ENCODE measurements at places on chromosomes 1 and 21.

- no peak for DNase-seq
These were observed 20.0 kb downstream of the CEP170 start for GRCh38 chr1:243234978-243235647.

GRCh38 chr1:21262293-21263051, 27.8 kb downstream of the ECE1 start:
- DNase-seq: no peak

DNA sequence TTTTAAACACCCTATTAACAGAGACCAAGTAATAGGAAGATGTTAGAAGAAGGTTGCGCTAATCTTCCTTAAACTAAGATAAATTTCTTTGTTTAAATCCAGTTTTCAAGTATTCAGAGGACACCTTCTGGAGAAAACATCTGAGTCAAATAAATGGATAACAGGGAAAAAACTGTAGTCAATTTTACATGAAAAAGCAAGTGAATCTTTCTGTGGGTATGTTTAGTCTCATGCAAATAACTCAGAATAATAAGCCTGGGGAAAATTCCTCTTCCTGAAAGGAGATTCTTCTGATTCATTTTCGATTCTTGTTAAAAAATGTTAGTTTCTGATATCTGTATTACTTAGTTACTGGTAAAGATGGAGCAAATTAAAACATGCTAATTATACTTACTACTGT, 145.5 kb downstream of the CTH start:
- no peak for DNase-seq

DNA sequence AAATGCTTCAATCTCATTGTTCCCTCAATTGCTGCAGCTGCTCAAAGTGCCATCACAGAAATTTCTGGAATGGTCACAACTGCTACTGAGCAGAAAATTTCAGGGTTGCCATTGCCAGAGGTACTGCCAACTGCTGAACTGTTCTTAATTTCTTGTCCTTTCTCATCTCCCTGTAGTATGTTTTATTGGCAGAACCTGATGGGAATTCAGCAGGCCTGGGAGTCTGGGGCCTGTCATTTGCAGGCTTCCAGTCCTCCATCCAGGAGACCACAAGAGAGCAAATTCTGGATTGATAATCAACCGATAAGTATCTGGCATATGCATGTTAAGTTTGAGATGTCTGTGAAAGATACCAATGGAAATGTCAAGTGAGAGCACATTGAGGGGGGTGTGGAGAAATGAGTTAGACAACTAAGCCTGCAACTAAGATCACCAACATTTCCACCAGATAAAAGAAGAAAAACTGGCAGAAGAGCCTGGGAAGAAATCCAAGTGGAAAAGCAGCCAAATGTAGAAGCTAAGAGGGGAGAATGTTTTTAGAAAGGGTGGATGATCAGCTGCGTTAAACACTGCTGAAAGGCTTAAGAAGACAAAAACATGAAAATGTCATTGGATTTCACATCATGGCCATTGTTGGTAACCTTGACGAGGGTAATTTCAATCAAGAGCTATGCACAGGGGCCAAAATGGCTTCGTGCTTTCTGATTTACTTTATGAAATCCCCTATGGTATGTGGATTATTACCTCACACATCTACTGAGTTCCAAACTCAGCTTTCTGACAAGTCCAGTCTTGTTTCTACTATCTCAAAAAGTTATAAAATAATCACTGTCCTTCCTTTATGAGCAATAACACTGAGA, 648.1 kb downstream of the PLPP3 start:
- no peak for DNase-seq

DNA sequence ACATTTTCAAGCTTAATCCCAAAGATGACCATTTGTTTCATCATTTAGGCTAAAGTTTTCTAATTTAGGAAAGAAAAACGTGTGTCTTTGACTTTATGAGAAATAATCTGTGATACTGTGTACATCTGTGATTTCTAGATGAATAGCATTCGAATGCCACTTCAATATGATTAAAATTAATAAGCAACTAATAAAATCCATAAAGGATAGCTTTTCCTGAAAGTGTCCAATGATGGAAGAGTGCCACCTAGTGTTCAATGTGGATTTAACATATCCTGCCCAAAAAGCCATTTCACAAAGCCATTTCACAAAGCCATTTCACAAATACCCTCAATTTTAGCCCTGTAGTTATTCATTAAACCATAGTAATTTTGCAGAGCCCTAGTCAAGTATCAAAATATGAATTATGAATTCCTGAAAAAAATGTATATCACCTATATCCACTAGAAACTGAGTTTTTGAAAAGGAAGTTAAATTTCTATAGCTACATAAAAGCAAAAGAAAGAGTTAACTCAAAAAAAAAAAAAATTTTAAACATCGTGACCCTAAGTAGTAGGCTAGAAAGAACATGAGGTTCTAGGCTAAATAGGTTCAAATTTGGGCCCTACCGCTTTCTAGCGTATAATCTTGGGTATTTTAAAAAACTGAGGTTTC, 19.1 kb downstream of the NME7 start:
- DNase-seq: peak; percentile 69

DNA sequence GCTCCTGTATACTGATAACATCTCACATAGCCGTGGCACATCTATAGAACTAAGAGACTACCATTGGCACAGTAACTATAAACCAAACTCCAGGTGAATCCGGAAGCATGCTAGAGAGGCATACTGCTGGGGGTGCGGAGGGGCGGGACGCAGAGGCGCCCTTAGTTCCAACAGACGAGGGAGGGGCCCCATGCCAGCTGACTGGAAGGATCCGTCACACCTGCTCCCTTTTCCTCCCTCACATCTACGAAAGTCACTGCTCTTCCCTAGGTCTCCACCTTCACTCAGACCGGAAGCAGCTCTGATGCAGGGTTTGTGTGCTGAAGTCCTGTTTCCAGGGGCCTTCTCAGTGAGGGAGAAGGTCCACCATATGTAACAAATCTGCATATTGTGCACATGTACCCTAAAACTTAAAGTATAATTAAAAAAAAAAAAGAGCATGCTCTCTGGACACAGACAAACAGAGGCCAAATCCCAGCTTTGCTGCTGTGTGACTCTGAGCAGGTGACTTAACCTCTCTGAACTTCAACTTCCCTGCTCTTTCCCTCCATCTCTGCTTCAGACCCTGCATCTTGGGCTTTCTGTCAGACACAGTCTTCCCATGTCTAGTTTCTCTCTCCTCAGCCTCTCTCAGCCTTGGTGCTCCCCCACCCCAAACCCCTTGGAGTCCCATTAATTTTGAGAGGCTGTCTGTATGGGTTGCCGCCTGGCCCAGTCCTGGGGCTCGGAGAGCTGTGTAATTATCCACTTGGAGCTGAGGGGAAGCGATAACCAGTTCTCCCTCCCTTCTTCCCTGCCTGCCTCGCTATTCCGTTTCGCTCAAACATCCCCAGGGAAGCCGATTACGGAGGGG, 7.8 kb upstream of the GJB5 start:
- DNase-seq: no peak

DNA sequence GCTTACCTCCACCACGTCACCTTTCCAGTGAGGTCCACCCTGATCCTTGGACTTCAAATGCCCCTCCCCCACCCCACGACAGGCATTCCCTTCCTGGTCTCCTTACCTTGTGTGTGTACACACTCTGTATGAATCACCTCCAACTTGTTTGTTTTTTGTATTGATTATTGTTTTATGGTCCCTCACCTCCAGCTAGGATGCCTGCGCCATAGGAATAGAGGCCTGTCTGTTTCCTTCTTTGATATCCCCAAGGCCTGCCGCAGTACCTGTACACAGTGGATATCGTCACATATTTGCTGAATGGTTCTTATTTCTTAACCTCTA, 219.6 kb upstream of the POU3F1 start:
- DNase-seq: no peak

DNA sequence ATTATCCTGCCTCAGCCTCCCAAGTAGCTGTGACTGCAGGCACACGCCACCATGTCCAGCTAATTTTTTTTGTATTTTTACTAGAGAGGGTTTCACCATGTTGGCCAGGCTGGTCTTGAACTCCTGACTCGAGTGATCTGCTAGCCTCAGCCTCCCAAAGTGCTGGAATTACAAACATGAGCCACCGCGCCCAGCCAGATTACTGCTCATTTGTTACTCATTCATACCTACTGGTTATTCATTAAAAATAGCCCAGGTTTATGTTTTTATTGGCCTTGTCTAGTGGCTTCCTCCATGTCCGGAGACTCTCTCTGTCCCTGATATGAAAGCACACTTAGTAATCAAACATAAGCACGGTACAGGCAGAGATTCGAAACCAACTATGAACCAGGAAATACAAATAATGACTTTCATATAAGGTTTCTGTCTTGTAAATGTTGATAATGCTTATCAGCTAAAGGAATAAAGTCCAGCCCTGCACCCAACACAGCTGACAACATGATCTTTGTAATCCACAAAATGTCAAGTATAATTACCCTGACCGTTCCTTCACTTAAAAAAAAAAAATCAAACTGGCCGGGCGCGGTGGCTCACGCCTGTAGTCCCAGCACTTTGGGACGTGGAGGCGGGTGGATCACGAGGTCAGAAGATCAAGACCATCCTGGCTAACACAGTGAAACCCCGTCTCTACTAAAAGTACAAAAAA, 50.4 kb upstream of the CXADR start:
- no peak for DNase-seq

DNA sequence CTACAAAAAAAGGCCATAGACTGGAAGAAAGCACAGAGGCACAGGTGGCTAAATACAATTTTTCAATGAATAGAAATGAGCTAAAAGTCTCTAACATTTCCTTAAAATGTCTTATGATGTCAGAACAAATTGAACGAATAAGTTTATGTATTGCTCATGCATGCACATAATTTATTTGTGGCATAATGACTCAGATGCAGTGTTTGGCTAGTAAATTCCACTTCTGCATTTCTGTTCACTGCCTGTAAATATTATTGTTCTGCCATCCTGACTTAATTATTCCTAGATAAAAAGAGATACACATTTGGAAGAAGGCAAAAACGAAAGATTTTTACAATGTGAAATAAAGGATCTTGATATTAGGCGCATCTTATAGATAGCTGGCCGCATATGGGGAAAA, 26.6 kb upstream of the EXO1 start:
- no peak for DNase-seq

- no peak for DNase-seq
These were observed 1.2 kb upstream of the IFFO2 start for GRCh38 chr1:18957532-18958300.

GRCh38 chr1:158272681-158273080, 17.0 kb upstream of the CD1C start:
- DNase-seq: no peak

DNA sequence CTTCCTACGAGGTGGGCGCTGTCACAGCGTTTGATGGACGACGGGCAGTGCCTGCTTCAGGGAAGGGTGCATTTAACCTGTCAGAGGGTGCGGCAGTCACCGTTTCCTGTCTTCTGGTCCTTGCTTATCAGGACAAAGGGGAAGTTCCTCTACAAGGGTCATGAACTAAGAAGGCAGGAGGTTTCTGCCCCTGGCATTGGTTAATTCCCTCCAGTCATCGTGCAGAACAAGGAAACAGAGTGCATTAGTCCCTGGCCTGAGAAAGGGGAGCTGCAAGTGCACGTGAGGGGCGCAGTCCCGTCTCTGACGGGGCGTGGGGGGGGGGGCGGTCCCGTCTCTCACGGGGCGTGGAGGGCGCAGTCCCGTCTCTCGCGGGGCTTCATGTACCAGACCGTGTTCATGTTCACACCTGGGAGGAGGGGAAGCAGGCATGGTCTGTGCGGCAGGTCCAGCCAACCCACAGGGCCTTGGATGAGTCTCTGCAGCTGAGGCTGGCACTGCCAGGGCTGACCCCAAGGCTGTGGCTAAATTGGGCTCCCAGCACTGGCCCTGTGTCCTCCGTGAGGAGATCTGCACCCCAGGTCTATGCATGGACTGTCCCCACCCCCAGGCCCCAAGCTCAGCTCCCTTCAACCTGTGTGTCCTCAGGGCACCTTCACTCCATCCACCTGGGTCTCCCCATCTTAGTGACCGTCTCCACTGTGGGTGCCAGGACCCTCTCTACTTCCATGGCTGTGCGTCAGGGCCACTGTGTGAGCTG, 89.2 kb upstream of the COL6A1 start:
- peak; percentile 56 for DNase-seq

GRCh38 chr1:235783148-235783776, 83.4 kb downstream of the LYST start:
- peak; percentile 59 for DNase-seq

- DNase-seq: peak; percentile 54
These were observed at the start of gene SHISA4 for GRCh38 chr1:201888282-201889089. TSS of gene SHISA4 (plus strand) at chr1:201888898. CDS start at chr1:201888995, 97 bp downstream.

DNA sequence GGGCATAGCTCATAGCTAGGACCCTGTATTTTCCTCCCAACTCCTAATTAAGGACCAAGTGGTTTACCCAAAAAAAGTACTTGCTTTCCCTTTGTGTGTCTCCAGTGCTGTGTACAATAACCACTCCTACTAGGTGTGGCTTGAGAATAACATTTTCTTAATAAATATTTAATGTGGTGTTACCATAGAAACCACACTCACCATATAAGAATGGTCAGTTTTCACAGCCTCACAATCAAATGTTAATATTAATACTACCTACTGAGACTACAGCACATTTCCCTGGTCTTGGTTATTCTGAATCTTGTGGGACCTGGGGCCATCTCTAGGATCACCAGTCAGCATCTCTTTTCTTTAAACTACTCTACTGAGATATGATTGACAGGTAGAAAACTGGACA, 83.5 kb upstream of the BCAR3 start:
- no peak for DNase-seq

DNA sequence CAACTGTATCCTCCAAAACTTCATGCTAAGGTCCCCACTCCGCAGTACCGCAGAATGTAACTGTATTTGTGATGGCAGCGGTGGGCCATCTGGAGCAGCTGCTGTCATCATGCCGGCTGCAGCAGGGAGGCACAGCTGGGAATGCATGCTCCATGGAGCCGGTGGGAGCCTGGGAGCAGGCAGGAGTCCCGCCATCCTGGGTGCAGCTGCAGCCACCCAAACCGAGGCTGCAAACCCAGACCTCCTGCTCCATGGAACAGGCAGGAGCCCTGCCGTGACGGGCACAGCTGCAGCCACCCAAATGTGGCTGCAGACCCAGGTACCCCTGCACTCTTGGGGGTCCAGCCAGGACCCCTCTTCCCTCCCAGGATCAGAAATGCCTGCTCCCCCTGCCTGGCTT, 80.3 kb downstream of the SCMH1 start:
- no peak for DNase-seq

DNA sequence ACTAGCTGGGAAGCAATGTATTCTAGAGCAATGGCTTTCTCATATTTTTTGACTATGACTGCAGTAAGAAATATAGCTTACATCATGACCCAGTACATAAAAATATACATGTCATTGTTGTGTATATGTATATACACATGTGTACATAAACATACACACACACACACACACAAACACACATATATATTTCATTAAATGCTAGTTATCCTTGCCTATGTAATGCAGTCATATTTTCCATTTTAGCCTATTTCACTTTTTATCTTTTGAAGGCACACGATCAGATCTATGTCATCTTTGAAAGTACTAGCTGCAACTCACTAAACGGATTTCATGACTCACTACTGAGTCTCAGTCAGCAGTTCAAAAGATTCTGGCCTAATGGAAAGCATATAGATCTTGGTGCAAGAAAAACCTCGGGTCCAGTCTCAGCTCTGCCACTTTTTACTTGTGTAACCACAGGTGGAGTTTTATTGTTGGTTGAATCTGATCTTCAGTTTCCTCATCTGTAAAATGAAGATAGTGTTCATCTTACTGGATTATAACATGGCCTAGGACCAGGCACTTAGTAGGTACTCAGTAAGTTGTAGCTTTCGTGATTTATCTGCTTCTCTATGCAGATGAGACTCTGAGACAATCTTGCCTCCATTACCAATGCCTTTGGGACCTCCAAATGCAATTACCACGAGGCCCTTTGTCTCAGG, 325.6 kb downstream of the RRAGC start:
- DNase-seq: no peak

- DNase-seq: peak; percentile 43
These were observed 142.0 kb upstream of the ZNHIT6 start for GRCh38 chr1:85850238-85850637.
